GM23338 (cell line): ENCODE measurements at places on chromosomes 13 and 19. TPM values are rescaled to one million over a fixed set of nuclear protein-coding genes. Genes with fewer than 3 reads are reported as not detected.

DNA sequence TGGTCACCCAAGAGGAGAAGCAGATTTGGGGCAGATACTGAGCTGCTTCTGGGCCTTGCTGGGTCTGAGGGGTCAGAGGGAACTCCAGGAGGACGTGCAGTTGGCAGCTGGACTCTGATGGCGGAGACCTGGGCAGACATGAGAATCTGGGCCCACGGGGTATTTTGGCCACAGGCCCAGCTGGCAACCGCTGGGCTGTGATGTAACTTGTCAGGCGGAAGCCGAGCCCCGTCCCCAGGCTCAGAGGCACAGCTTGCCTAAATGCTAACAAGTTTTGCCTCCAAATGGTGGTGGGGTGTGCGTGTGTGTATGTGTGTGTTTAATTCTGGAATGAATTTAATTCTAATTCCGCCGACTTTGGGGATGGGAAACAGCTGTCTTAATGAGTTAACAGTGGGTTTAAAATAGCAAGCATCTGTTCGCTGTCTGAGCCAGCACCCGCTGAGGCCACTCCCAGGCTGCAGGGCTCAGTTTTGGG, 11.6 kb downstream of the ZNRF4 start:
- no peak for DNase-seq
- no peaks in the 10 kb centered on the region for H3K36me3 ChIP-seq
- H3K4me3 ChIP-seq = no peak overlapping the region
- no peaks in the 10 kb centered on the region for H3K4me1 ChIP-seq
- H3K27ac ChIP-seq = no peak overlapping the region

GRCh38 chr13:50539791-50540530, 303.5 kb downstream of the DLEU7 start:
- no peak overlapping the region for H3K27ac ChIP-seq
- H3K27me3 ChIP-seq = no peaks in the 10 kb centered on the region
- H3K4me1 ChIP-seq = peaks cover 31% of the 10 kb centered on the region
- H3K4me3 ChIP-seq = no peak overlapping the region
- H3K36me3 ChIP-seq = peaks cover 6% of the 10 kb centered on the region; the same call in 1 of the 2 replicates

- no peaks in the 10 kb centered on the region for H3K27me3 ChIP-seq
- H3K4me3 ChIP-seq = no peak overlapping the region
- H3K27ac ChIP-seq = no peak overlapping the region
- DNase-seq = no peak
- H3K4me1 ChIP-seq = no peaks in the 10 kb centered on the region
Measured at GRCh38 chr13:76848596-76848995, 37.6 kb downstream of the KCTD12 start.

DNA sequence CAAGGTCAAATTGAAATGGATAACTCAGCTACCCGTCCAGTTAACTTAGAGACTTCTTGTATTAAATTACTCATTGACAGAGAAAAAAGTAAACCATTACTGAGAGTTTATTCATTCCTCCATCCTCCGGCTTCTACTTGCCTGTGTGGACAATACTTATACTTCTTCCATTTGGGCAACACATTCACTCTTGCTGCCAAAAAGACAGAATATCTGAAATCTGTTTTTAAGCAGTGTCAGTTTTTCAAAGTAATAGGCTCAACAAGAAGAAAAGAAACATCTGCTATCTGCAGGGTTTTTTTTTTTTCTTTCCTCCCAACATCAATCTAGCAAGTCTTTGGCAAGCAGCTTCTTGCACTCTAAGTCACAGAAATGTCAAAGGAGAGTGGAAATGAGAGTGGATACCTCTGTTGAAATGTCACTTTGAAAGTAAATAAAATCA, 1142.8 kb downstream of the PCDH9 start:
- H3K4me3 ChIP-seq = no peak overlapping the region
- H3K4me1 ChIP-seq = no peaks in the 10 kb centered on the region
- DNase-seq = no peak
- H3K27ac ChIP-seq = no peak overlapping the region

GRCh38 chr13:92054389-92054788, 656.0 kb downstream of the GPC5 start:
- H3K4me3 ChIP-seq = no peak overlapping the region
- no peaks in the 10 kb centered on the region for H3K27me3 ChIP-seq
- H3K36me3 ChIP-seq = no peaks in the 10 kb centered on the region

DNA sequence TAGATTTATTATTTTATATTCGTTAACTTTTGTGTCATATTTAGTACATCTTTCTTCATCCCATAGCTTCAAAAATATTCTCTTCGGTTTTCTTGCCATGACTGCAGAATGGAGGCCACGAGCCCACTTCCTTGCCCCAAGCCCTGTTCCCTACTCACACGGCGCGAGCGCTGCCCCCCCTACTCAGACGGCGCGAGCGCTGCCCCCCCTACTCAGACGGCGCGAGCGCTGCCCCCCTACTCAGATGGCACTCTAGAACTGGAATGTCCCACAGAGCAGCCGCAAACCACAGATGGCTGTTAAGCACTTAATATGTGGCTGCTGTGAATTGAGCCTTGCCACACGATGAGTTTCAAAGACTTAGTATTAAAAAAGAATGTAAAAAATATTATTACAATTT, 102.2 kb upstream of the PEG3 start:
- peaks cover 7% of the 10 kb centered on the region; the same call in 1 of the 2 replicates for H3K36me3 ChIP-seq
- H3K4me3 ChIP-seq = no peak overlapping the region
- H3K27me3 ChIP-seq = no peaks in the 10 kb centered on the region
- no peak overlapping the region for H3K27ac ChIP-seq

- no peaks in the 10 kb centered on the region for H3K36me3 ChIP-seq
- H3K4me3 ChIP-seq = peak overlapping the region; percentile 81
- no peak overlapping the region for H3K27ac ChIP-seq
- H3K27me3 ChIP-seq = no peaks in the 10 kb centered on the region
- peaks cover 14% of the 10 kb centered on the region for H3K4me1 ChIP-seq
- DNase-seq = no peak
Measured at GRCh38 chr19:3094601-3095440, 659 bp downstream of the GNA11 start.

GRCh38 chr19:48123907-48124651, 13.5 kb upstream of the PLA2G4C start:
- H3K36me3 ChIP-seq = 0 out of 2 replicates have a peak, but pooled peaks cover 15% of the 10 kb centered on the region
- no peak overlapping the region for H3K27ac ChIP-seq

DNA sequence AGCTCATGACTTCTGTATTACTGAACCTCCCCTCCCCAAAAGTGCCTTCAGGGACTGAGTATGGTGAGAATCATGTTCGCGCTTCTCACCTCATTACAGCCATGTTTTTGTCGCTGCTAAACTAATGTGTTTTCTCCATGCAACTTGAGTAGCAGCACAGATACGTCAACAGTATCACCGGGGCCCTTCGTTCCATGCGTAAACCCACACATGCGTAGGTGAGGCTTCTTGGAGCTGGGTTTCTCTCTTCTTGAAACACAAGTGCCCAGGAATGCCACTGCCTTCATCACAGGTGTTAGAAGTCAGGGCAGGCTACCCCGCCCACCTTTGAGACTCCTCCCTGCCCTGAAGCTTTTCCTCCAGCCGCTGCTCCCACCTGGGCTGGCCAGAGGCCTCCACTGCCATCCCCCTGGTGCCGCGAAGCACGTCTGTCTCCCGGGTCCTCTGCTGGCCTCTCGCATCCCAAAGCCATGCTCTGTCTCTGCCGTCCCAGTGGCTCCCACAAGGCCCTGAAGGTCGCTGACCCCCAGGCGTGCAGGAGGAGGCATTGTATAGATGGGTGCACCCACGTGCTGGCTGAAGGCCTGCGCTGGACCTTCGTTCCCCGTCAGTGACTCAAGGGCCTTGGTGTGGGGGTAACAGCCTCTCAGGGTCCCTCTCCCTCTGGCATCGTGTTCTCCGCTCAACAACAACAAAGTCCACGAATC, 135.3 kb upstream of the MCF2L start:
- no peaks in the 10 kb centered on the region for H3K27me3 ChIP-seq
- H3K4me3 ChIP-seq = no peak overlapping the region
- H3K27ac ChIP-seq = no peak overlapping the region
- H3K36me3 ChIP-seq = peaks cover 10% of the 10 kb centered on the region
- H3K4me1 ChIP-seq = no peaks in the 10 kb centered on the region

DNA sequence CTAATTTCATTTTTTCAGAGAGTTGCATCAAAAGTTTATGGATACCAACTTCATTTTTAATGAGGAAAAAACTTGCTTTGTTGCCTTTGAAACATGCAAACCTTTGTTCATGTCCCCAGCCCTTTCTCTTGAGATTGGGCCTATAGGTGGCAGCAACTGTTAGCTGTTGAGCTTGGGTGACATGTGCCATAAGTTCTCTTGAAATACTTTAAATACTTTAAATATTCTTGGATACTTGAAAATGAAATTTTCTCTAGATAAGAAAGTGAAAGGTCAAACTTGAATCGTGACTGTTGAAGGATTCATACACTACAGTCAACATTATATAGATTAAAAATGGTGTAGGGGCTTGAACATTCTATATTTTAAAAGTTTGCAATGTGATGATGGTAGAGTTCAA, 294.9 kb downstream of the NDFIP2 start:
- no peaks in the 10 kb centered on the region for H3K4me1 ChIP-seq
- H3K36me3 ChIP-seq = no peaks in the 10 kb centered on the region
- H3K27ac ChIP-seq = no peak overlapping the region
- no peak overlapping the region for H3K4me3 ChIP-seq
- peak; percentile 73 for DNase-seq

- no peak overlapping the region for H3K27ac ChIP-seq
- no peaks in the 10 kb centered on the region for H3K36me3 ChIP-seq
- H3K4me3 ChIP-seq = no peak overlapping the region
- peaks cover under 1% of the 10 kb centered on the region; the same call in 1 of the 2 replicates for H3K4me1 ChIP-seq
- H3K27me3 ChIP-seq = no peaks in the 10 kb centered on the region
- DNase-seq = peak; percentile 46
Measured at GRCh38 chr13:36074659-36075058, 56.5 kb downstream of the DCLK1 start.

DNA sequence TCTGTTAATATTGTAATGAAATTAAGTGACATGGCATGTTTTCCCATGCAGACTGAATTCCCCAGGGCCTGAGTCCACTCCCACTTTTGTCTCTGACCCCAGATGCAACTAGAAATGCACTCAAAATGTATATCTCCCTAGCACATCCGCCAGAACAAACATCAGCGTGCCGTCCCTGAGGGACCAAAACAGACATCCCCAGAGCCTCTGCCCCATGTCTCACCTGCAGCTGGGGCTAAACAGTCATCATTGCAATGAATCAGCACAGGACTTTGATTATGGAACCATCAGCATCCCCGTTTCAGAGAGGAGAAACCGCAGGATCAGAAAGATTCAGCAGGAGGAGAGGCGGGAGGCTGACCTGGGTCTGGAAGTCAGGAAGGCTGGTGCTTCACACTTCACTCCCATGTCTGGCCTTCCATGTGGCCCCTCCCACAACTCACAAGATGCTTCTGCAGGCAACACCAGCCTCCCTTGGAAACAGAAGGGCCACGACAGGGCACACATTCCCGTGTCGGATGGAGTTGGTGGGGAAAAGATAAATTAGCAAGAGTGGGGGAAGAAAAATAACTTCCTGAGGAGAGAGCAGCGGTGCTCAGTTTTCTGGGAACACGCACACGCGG, 130.6 kb upstream of the VSTM2B start:
- no peak overlapping the region for H3K27ac ChIP-seq
- no peaks in the 10 kb centered on the region for H3K27me3 ChIP-seq
- DNase-seq = no peak
- peaks cover 8% of the 10 kb centered on the region; the same call in 1 of the 2 replicates for H3K4me1 ChIP-seq
- no peak overlapping the region for H3K4me3 ChIP-seq
- no peaks in the 10 kb centered on the region for H3K36me3 ChIP-seq

DNA sequence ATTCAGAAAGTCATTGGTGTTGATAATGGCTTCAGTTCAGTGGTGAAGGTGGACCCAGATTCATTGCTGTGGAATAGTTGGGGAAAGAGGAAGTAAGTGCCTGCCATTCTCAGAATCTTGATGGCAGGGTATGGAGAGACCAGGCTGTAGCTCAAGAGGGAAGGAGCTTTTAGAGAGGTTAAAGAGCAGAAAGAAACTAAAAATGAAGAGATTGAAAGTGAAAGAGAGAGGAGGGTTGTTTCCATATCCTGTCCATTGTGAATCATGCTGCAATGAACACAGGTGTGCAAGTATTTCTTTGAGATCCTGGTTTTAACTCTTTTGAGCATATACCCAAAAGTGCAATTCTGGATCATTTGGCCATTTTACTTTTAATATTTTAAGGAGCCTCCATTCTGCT, 12.5 kb downstream of the GJB6 start:
- no peaks in the 10 kb centered on the region for H3K4me1 ChIP-seq
- H3K27ac ChIP-seq = no peak overlapping the region
- no peaks in the 10 kb centered on the region for H3K36me3 ChIP-seq

DNA sequence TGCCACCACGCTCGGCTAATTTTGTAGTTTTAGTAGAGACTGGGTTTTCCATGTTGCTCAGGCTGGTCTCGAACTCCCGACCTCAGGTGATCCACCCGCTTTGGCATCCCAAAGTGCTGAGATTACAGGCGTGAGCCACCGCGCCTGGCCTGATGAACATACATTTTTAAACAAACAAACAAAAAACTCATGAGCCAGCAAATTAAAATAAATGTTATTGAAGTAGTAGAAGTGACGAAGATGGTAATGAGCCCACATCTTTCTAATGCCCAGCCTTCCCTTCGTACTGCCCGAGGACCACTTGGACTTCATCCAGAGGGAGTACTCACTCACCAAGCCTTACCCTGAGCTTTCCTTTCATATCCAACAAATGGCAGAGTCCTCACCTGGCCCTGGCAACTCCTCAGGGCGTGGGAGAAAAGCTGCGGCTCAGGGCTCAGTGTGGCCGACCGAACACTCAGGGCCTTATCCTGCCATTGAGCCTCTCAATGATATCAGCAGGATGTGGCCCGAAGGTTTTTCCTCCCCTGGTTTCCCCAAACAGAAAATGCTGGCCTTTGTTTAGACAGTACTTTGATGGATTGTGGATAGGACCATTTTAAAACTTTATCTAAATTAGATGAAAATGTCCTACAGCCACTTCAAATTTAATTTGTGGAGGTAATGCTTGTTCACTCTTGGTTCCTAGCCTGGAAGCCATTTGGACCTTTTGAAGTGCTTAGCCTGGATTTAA, 22.8 kb upstream of the ABCC4 start:
- H3K27me3 ChIP-seq = no peaks in the 10 kb centered on the region
- H3K36me3 ChIP-seq = no peaks in the 10 kb centered on the region
- no peaks in the 10 kb centered on the region for H3K4me1 ChIP-seq
- H3K4me3 ChIP-seq = no peak overlapping the region
- DNase-seq = no peak
- H3K27ac ChIP-seq = no peak overlapping the region

DNA sequence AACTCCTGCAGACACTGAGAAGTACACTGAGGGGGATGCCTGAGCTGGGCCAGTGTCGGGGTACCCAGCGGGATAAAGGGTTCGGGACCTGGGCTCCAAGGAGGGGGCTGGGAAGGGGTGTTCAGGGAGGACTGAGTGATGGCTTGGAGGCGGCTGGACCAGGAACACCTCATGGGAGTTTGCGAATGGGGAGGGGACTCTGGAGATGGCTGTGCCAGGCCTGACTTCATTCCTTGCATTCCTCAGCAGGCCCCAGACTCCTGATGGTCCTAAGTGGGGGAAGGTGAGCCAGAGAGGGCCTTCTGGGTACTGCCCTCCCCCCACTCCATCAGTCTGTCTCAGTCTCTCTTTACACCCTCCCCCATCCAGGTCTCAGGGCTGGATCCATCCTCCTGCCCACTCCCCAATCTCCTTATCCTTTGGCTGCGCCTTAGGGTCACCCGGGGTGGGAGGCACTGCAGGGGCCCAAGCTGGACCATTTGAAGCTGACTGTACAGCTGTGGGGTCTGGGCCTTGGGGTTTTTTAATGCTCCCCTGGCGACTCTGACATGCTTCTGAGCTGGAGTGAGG, 13.8 kb downstream of the PAK4 start:
- no peaks in the 10 kb centered on the region for H3K27me3 ChIP-seq

ZNF729 gene
- not detected in 2 replicates for total RNA-seq

CLEC17A gene
- total RNA-seq = 0.17 TPM in 1 of 2 replicates, not detected in the other
